ENCODE measurements at places on chromosomes 6 and 20. TPM values are rescaled to one million over a fixed set of nuclear protein-coding genes. Genes with fewer than 3 reads are reported as not detected.

GRCh38 chr20:10633718-10634117, 40.1 kb downstream of the JAG1 start:
- H3K27ac ChIP-seq = no peak overlapping the region
- peaks cover 38% of the 10 kb centered on the region for H3K4me1 ChIP-seq
- no peaks in the 10 kb centered on the region for H3K27me3 ChIP-seq
- no peaks in the 10 kb centered on the region for H3K36me3 ChIP-seq
- no peak overlapping the region for H3K4me3 ChIP-seq

DNA sequence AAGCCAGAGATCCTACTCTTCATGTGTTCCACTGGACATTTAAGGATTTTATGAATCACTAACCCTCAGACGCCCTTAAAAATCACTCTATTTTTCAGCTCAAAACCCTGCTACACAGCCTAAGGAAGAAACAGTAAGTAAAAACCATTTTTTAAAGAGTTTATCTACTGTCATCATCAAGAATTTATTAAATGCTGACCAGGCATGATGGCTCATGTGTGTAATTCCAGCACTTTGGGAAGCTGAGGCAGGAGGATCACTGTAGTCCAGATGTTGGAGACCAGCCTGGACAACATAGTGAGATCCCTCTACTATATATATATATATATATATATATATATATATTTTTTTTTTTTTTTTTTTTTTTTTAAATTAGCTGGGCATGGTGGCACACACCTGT, 124.2 kb upstream of the ID4 start:
- DNase-seq = no peak
- H3K4me3 ChIP-seq = no peak overlapping the region
- no peaks in the 10 kb centered on the region for H3K27me3 ChIP-seq
- H3K27ac ChIP-seq = no peak overlapping the region
- H3K4me1 ChIP-seq = no peaks in the 10 kb centered on the region
- no peaks in the 10 kb centered on the region for H3K36me3 ChIP-seq

DNA sequence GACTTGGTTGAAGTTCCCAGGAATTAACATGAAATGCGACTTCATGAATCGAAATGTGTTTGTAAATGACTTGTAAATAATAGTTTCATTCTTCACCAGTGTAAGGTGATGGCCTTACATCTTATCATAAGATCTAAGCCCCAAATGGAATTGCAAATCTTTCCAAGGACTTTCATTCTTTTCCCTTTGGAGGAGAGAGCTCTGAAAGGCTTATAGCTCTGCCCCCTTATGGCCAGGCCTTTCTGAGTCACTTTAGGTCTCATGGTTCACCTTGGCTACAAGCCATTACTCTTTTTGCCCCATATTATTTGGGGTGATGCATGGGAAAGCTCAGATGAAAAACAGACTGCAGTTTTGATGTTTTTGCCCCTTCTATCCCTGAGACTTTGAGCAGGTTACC, 209.1 kb upstream of the BMP2 start:
- peak; percentile 18 for DNase-seq
- no peaks in the 10 kb centered on the region for H3K36me3 ChIP-seq
- H3K4me3 ChIP-seq = no peak overlapping the region
- H3K4me1 ChIP-seq = peaks cover 22% of the 10 kb centered on the region
- H3K27me3 ChIP-seq = no peaks in the 10 kb centered on the region

Gene HLA-DOA
- not detected for total RNA-seq

Gene RBBP8NL
- not detected for total RNA-seq

Gene MYMX
- total RNA-seq = not detected

Gene TXNDC5
- total RNA-seq = 1,581 TPM

Gene NMBR
- total RNA-seq = not detected

Measured in endothelial cell of umbilical vein (primary cell).